ENCODE measurements at places on chromosomes 1 and 21.

- DNase-seq = no peak
Observed at GRCh38 chr1:213783893-213784292, 203.9 kb upstream of the PROX1 start.

DNA sequence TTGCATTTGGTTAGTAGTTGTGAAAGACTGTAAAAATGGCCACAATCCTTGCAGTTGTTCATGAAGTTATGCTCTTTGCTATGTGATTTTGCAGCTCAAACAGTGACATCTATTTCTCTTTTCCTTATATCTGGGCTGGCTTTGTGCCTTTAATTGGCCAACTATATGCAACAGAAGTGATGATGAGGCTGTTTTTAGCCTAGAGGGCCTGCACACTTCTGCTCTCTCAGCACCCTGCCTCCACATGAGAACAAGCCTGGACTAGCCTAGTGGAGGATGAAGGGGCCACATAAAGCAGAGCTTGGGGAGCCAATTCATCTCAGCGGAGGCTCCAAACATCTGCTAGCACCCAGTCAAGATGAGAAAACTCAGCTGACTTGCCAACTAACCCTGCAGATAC, 339.8 kb downstream of the OMA1 start:
- no peak for DNase-seq

GRCh38 chr1:44590475-44590874, 83.8 kb downstream of the TMEM53 start:
- DNase-seq = no peak

DNA sequence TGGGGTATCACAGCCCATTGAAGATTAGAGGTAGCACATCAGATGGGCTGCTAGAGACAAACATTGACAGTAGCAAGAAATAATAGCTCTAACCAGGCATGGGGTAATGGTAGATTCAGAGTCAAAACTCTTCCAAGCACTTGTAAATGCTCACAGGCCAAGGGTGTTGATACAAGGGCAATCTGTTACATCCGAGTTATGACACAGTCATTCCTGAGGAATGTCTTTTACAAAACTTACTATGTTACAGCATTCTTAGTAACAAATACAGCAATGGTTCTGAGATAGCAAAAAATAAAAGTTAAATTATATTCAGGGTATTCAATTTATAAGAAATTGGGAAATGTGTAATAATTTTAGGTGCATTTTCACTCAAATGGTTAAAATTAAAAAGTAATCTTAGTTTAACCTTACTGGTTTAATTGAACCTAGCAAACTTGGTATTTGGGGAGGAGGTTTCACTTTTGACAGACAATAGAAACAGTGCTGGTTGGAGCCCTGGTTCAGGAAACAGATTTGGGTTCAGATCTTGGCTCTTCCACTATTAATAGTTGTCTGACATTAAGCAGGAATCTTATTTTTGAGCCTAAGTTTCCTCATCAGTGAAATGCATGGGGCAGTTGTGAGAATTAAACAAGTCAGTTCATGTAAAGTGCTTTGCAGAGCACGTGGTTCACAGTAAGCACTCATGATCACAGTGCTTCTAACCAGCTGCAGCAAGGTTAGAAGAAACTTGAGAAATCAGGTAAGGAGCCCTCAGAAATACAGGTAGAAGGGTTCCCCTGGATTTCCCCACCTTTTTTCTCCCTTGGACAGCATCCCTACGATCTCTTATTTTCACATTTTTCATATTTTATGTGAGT, 4.4 kb downstream of the ST3GAL3 start:
- DNase-seq = no peak

- no peak for DNase-seq
Observed at GRCh38 chr1:78420181-78420580, 70.6 kb upstream of the PTGFR start.

DNA sequence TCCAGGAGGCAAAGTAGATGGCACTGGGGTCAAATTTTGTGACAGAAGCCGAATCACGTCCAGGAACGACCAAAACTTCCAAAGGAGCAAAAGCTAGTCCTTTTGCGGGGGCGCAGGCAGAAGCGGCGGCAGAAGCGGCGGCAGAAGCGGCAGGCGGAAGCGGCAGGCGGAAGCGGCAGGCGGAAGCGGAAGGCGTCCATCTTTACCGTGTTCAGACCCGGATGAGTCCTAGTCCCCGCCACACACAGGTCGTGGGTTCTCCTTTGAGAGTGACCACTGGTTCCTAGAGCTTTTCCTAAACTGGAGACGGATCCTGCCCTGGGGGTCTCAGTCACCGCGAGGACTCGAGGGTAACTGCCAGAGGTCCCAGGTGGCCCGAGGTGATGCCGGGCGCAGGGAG, 53.6 kb downstream of the POFUT2 start:
- no peak for DNase-seq

DNA sequence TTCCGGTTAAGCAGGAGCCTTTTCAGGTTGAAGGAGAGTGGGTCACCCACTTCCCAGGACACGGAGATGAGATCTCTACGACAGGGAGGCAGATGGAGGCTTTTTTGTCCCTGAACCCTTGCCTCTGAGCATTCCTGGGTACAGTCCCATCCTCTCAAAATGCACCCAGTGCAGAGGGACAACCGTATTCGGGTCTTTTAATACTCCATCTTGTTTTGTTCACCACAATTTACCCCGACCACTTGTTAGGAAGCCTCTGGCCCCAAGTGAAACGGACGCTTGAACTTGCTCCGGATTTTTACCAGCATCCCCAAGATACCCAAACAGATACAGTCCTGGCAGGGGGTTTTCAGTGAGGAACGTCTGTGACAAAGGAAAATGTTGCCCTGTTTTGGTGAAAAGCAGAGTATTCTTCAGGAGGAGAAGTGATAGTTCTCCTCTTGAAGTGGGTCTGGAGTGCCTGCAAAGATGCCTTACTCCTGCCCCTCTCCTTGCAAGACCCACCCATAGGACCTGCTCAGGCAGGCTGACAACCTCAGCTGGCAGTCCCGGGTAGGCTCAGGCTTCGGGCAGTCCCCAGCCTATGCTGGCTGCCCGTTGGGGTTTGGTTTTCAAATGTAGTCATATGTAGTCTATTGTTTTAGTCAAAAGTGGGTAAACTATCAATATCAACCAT, 669 bp upstream of the ARL8A start:
- DNase-seq = peak; percentile 69

GRCh38 chr21:44865561-44866280, 7.8 kb downstream of the PTTG1IP start:
- DNase-seq = peak; percentile 54

DNA sequence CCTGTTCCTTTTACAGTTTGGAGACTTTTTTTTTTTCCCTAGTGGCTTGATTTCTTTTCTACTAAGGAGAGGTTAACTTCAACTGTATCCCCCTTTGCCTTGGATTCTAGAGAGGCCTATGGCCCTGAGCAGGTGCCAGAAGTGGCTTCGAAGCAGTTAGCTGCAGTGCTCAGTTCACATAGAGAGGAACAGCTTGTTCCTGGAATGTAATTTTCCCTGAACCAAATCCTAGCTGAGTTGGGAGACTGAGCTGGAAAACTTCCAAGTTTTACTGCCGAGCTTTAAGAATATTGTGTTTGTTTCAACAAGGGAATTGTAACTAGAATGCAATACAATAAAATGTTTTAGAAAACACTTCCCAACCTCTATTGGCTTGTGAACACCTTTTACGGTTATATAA, 17.5 kb downstream of the RD3 start:
- no peak for DNase-seq

GRCh38 chr1:167427848-167428247, 90.5 kb downstream of the CD247 start:
- no peak for DNase-seq

- no peak for DNase-seq
Observed at GRCh38 chr1:181390410-181391077, 92.8 kb upstream of the CACNA1E start.

- DNase-seq = peak; percentile 48
Observed at GRCh38 chr1:36366091-36366661, 19.5 kb downstream of the STK40 start.

GRCh38 chr1:21308847-21309652, 18.8 kb upstream of the ECE1 start:
- no peak for DNase-seq

DNA sequence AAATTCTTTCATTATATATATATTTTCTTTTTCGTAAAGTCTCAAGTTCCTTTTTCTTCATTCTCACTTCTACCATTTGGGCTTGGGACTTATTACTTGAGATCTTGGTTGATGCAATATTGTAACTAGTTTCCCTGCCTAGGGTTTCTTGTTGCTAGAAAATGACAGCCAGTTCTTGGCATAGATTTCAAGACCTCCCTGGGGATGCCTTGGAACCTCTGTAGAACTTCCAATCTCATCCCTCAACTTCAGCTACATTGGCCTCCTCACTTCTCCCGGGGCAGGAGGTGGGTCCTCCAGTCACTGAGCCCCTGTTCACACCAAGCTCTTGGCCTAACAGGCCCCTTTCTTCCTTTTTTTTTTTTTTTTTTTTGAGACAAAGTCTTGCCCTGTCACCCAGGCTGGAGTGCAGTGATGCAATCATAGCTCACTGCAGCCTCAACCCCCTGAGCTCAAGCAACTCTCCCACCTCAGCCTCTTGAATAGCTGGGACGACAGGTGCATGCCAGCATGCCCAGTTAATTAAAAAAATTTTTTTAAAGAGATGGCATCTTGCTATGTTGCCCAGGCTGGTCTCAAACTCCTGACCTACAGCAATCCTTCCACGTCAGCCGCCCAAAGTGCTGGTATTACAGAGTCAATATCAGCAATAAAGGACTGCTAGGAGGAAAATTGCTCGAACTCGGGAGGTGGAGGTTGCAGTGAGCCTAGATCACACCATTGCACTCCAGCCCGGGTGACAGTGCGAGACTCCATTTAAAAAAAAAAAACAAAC, 33.1 kb downstream of the MAP3K7CL start:
- no peak for DNase-seq

DNA sequence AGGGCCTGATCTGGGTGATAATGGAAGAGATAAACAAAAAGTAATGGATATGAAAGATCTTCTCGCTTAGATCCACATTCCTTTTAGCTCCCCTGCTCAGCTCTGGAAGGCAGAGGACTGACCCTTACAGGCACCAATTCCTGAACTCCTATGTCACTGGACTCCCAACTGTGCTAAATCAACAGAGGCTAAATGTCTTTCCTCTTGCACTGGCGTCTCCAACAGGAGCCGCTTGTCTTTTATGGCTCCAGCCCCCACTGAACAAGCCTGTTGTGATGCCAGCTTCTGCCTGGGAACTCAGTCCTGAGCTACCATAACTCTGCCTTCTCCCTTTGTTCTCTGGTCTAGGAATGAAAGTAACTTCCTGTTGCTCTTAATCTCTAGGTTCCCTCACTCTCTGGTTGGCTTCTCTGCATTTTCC, 142.1 kb upstream of the COL11A1 start:
- no peak for DNase-seq

GRCh38 chr1:87906078-87906477, 577.4 kb downstream of the LMO4 start:
- no peak for DNase-seq

DNA sequence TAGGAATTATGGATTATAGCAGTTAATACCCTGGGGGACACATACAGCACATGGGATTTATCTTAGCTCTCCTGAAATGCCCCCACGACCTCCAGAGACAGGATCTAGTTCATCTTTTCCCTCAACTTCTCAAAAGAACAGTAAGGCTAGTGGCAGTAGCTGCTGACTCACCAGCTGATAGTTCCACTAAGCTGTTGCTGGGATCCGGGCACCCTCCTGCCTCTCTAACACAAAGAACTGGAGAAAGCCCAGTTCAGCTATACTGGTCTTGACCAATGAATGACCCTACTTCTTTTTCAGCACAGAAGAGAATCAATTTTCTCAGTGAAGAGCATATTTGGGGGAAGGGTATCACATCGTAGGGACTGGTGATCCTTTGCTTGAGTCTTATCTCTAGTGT, 84.1 kb downstream of the PGBD5 start:
- DNase-seq = no peak

- no peak for DNase-seq
Observed at GRCh38 chr1:24632832-24633175, 10.3 kb upstream of the SRRM1 start.

DNA sequence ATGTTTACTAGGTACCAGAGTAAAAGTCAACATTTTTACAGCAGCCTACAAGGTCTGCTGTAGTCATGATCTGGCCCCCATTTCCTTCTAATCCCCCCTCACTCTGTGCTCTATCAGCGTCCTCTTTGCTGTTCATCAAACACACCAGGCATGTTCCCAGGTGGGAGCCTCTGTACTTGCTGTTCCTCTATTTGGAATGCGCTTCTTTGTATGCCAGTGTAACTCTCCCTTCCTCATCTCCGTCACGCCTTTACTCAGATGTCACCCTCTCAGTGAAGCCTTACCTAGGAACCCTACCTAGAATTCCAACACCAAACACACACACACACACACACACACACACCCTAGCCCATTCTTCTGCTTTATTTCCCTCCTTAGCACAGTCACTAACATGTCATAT, 21.0 kb downstream of the TP53BP2 start:
- DNase-seq = no peak

DNA sequence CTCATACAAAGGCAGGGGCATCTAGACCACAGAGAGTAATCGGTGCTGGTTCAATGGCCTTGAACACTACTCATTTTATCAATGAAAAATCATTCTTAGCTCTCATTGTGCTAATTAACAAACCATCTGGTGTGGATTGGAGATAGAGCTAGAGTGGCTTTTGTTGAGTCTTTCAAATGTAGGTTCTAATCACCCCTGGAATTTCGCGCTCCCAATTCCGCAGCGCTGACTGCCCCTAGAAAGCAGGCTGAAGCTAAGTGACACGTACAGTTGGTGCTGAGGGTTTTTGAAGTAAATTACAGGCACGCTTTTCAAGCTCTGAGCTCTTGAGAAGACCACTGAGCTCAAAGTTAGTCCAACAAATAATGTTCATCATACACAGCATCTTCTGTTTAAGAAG, 31.2 kb upstream of the CA6 start:
- DNase-seq = no peak

DNA sequence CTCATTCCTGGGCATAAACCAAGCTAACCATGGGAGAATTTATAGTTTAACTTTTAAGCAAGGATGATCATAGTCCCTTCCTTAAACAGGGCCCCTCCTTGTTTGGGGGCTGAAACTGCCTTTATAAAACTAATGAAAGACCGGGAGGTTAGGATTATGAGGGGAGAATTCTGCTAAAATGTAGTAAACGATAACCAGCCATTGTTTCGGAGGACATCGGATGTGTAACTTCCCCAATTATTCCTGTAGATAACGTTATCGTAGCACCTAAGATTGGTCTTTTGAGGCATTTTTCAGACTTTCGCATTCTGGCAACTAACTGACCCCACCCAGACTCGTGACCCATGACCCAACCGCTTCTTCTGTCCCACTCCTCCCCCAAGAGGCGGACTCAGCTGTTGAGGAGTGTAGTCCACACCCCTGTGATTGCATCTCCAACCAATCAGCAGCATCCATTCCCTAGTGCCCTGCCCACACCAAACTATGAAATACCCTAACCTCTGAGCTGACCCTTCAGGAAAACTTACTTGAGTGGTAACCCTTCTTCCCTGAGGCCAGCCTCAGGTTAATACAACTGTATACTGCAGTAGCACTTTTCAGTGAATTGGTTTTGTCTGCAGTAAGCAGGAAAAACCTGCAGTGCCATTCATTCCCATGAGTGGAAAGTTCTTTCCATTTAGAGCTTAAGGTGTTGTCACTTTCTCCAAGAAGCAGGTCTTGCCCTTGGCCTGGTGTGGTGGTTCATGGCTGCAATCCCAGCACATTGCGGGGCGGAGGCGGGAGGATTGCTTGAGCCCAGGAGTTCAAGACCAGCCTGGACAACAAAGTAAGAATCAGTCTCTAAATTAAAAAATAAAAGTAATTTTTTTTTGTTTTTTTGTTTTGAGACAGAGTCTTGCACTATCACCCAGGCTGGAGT, 823 bp upstream of the SYF2 start:
- peak; percentile 75 for DNase-seq

All from stimulated activated naive CD8-positive, alpha-beta T cell treated with anti-CD3 and anti-CD28 coated beads, Interleukin-15, Interleukin-2, amounts not matched to agents 100 U/mL and 50 U/mL, for 24 hours (primary cell).